ENCODE measurements at places on chromosomes 3 and 15.
A peak's percentile ranks its signal among the peaks of the same experiment; 100 is the strongest.

GRCh38 chr3:184156522-184156955 is 1.4 kb downstream of the DVL3 start:
- DNase-seq, result no peak
- peak overlapping the region; percentile 86 for H3K4me3 ChIP-seq
- H3K4me1 ChIP-seq, result peaks cover 7% of the 10 kb centered on the region
- no peaks in the 10 kb centered on the region for H3K36me3 ChIP-seq

- H3K27ac ChIP-seq, result no peak overlapping the region
- peaks cover 65% of the 10 kb centered on the region for H3K36me3 ChIP-seq
- DNase-seq, result no peak
- no peaks in the 10 kb centered on the region for H3K27me3 ChIP-seq
- H3K4me3 ChIP-seq, result no peak overlapping the region
- H3K4me1 ChIP-seq, result no peaks in the 10 kb centered on the region
These were observed 83.8 kb upstream of the BLM start for GRCh38 chr15:90633360-90633759.

- H3K4me1 ChIP-seq, result peaks cover 12% of the 10 kb centered on the region
- DNase-seq, result peak; percentile 49
These were observed 16.1 kb upstream of the CACNA2D2 start for GRCh38 chr3:50519471-50520089.

DNA sequence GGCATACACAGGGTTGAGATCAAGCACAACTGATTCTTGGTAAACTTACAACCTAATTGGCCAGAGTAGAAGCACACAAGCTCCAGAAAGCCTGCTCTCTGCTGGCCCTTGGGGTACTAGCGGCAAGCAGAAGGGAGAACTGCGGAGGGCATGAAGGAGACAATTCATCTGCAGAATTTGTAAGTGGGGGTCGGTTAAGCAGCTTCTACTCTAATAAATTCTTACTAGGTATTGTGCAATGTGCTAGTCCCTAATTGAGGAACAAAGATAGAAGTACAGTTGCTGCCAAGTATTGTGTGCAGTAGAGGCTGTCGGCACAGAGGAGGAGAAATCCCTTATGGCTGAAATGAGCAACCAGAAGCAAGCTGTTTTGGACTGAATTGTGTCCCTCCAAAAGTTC is 91.2 kb upstream of the VEPH1 start:
- no peaks in the 10 kb centered on the region for H3K4me1 ChIP-seq
- no peaks in the 10 kb centered on the region for H3K36me3 ChIP-seq
- H3K27ac ChIP-seq, result no peak overlapping the region
- no peak overlapping the region for H3K4me3 ChIP-seq
- no peak for DNase-seq
- H3K27me3 ChIP-seq, result peaks cover 4% of the 10 kb centered on the region

- no peaks in the 10 kb centered on the region for H3K27me3 ChIP-seq
- no peak overlapping the region for H3K4me3 ChIP-seq
- DNase-seq, result no peak
- no peaks in the 10 kb centered on the region for H3K36me3 ChIP-seq
- no peaks in the 10 kb centered on the region for H3K4me1 ChIP-seq
These were observed 137.7 kb downstream of the BBX start for GRCh38 chr3:107660306-107660976.

DNA sequence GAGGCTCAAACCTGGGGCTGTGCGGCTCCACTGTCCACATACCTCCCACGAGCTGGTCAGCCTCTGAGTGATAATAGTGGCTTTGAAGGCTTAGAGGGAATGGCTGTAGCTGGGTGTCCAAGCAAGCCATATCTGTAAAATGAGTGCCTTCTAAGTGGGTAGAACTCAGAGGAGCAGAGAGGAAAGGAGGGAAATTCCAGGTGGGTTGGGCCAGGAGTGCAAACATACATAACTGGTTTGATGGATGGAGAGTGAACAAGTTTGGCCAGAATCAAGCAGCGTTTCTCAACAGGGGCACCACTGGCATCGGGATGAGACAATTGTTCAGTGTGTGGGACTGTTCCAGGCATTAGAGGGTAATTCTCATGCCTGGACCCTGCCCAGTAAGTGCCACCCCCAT is 91.1 kb downstream of the ASB7 start:
- no peak for DNase-seq
- no peaks in the 10 kb centered on the region for H3K4me1 ChIP-seq
- H3K36me3 ChIP-seq, result no peaks in the 10 kb centered on the region
- no peak overlapping the region for H3K27ac ChIP-seq
- peaks cover 11% of the 10 kb centered on the region for H3K27me3 ChIP-seq
- H3K4me3 ChIP-seq, result no peak overlapping the region
